Head of caudate nucleus (tissue), 42 donors: ENCODE measurements at places on chromosomes 12 and 14.

DNA sequence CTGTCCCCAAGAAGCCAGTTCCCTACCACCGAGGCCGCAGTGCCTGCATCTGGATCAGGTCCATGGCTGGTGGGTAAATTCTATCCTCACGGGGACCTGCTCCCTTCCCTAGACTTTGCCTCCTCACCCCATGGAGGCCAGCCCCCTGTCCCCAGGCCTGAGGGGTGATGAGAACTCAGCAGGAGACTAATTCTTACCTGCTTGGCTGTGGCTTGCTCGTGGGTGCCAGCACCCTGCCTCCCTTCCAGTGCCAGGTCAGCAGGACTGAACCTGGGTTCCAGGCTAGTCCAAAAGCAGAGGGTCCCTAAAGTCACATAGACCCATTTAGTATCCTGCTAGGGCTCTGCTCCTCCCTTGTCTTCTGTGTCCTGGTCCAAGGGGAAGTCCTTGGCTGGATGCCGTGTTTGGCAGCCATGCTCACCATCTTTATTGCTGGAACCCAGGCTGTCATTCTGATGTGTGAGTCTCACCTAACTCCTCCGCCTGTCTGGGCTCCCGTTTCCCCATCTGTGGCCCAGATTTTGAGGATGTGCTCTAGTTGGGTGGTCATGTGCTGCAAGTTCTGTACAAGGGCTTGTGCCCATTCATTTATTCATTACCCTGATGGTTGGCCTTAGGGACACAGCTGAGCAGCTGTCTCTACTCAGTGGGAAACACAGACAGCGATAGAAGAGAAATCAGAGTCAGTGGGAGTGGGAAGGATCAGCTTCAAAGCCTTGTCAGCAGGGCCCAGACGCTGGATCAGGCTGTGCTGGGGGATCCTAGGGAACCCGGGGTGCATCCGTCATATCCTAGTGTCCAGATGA lies 949 bp downstream of the PLBD2 start:
- peak; percentile 77 for DNase-seq

DNA sequence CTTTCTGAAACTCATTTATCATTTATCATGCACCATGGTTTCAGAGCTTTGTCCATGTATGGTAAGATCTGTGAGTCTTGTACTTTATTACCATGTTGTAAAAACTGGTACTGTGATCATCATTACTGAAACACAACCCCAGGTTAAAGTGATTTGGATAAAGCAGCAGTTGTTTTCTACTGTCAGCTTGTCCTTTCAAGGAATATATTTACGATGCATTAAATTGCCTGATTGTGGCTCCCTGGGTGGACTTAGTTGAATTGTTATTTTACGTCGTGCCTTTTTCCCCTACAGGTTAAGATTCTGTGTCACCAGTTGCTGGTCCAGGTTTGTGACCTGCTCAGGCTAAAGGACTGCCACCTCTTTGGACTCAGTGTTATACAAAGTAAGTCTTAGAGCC lies 46.1 kb downstream of the FRMD6 start:
- DNase-seq = no peak

GRCh38 chr14:22448905-22449599 lies 140.0 kb downstream of the DAD1 start:
- no peak for DNase-seq

GRCh38 chr12:58416236-58416635 lies 474.9 kb downstream of the ATP23 start:
- DNase-seq = no peak

DNA sequence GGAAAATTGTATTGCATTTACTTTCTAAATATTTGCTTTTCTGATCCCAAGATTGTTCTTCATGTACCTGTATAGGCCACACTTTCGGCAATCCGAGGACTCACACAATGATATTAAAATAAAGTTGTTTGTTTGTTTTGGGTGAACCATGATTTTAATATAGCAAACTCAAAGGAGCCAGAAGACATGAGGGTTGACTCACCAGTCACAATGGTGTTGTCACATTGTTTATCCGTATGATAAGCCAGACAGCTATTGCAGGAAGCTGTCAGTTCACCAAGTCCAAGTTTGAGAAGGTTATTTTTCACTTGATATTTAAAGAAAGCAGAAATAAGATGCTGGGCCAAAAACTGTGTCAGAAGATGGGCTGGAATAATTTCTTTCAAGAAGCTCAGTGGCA lies 67.1 kb upstream of the CPM start:
- DNase-seq = no peak

GRCh38 chr12:92426332-92426731 lies 276.5 kb upstream of the PLEKHG7 start:
- DNase-seq = no peak

- DNase-seq = no peak
These were observed 10.8 kb upstream of the KRT8 start for GRCh38 chr12:52915637-52916036.

GRCh38 chr14:64081174-64081746 lies 212.9 kb downstream of the ESR2 start:
- no peak for DNase-seq

- no peak for DNase-seq
These were observed 336.9 kb downstream of the BMP4 start for GRCh38 chr14:53619691-53620231.

GRCh38 chr12:63802012-63802608 lies 22.4 kb downstream of the RXYLT1 start:
- no peak for DNase-seq

DNA sequence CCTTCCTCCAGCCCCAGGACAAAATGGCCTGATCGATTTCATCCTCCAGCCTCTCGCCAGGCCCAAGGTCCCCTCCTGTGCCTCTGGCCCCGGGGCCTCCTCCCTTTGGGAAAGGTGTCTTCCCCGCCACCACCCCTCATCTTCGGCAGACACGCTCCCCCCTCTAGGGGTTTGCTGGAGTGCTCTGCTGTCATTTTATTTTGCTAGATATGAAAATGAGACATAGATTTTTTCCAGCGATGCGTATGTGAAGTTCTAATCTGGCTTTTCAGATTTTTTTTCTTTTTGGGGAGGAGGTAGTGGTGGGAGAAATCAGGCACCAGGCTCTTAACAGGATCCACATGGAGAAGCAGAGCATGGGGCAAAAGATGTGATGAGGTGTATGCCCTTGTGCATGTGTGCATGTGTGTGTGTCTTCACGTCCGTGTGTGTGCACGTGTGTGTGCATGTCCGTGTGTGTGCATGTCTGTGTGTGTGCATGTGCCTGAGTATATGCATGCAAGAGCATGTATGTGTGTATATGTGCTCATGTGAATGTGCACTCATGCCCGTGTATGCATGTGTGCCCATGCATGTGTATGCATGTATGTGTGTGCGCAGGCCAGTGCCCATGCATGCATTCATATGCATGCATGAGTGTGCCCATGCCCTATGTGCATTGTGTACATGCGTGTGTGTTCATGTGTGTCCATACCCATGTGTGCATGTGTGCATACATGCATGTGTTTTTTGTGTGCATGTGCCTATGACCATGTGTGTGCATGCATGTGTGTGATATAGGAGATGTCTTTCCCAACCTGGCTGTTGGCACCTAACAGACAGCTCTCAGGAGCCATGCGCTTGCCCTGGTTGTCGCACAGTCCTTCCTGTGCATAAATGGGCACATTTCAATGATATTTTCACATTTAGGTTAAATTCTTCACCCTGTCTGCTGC lies 203.0 kb downstream of the RBM19 start:
- DNase-seq = peak; percentile 61

GRCh38 chr14:55650992-55651391 lies 71.0 kb downstream of the KTN1 start:
- no peak for DNase-seq

DNA sequence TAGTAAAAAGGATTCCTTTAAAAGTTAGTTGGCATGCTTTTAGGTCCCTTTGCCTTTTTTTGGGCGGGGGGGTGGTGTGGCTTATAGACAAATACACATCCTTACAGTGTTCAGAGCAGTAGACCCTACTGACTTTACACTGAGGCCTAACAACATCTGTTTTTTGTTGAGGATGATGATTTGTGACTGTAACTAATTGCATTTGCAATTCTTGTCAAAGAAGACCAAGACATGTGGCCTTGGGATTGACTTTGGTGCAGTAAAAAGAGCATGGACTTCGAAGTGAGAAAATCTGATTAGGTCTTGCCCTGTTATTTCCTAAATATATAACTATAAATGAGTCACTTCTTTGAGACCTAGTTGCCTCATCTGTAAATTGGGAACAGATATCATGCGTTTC lies 77.3 kb downstream of the TRHDE start:
- no peak for DNase-seq

DNA sequence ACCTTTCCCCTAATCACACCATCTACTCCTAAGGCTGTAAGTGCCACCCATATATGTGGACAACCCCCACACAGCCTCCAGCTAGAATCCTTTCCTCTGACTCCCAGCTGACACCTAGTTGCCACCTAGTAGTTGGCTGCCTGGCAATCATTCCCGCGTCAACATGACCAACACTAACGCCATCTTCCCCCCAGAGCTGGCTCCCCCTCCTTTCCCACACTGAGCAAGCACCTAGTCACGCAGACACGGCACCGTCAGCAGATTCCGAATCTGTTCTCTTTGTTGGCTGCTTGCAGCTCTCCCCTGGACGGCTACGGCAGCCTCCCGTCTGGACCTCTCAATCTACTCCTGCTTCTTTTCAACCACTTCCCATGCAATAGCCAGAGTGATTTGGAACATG lies 27.7 kb downstream of the UBR7 start:
- no peak for DNase-seq

GRCh38 chr12:51689983-51690382 lies 99.0 kb downstream of the SCN8A start:
- DNase-seq = no peak

- DNase-seq = no peak
These were observed 23.4 kb downstream of the TSPAN8 start for GRCh38 chr12:71134405-71134804.

GRCh38 chr12:4975574-4975973 lies 65.9 kb downstream of the KCNA1 start:
- DNase-seq = no peak

GRCh38 chr12:112261559-112261958 lies 120.7 kb downstream of the HECTD4 start:
- DNase-seq = no peak

DNA sequence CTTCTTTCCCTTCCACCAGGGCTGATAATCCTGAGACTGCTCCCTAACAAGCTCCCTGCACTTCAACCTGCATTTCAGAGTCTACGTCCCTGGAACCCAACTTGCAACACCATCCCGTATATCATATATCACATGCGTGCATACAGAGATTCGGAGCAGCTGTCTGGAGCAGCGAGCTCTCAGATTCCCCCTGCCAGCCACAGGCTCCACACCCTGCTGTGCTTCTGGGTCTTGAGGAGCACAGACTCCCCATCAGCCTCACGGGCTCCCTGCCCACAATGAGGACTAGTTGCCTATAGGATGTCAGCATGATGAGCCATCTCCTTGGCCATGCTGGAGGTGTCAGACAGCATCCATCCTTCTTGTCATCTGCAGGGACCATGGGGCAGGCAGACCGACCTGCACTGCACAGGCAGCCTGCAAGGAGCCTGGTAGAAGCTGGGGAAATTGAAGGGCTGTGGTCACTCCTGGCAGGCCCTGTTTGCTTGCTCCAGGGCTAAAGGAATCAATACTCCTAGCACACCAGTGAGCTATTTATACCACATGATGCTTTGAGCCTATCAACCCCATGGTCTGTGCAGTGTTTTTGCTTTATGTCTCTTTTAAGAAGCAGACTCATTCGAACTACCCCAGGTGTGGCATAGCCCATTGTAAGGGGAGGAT lies 19.6 kb upstream of the HDAC7 start:
- DNase-seq = no peak
